GM13976 (cell line): ENCODE measurements at places on chromosomes 4 and X.
A peak's percentile ranks its signal among the peaks of the same experiment; 100 is the strongest.

GRCh38 chr4:78638337-78639172, 87.0 kb downstream of the ANXA3 start:
- peak; percentile 23 for DNase-seq

DNA sequence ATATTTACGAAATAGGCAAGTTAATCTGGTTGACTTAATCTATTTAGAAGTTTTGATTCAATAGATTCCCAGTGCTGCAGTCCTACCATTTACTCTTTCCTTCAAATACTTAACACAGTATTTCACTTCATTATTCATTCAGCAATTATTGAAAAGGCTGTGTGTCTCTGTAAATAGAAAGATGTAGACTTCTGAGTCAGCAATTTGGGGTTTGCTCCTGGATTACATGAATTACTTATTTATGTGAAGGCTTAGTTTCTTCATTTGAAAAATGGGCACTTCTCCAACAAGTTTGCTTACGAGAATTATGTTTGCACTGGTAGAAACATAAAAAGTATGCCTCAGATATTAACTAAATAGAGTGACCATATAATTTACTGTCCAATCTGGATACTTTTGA, 17.4 kb downstream of the ADAM29 start:
- no peak for DNase-seq

- DNase-seq: no peak
Observed at GRCh38 chr4:134174271-134174670, 27.3 kb downstream of the PABPC4L start.

GRCh38 chr4:119041396-119041795, 94.2 kb upstream of the MYOZ2 start:
- DNase-seq: no peak

- no peak for DNase-seq
Observed at GRCh38 chr4:180610324-180610723, 1632.9 kb upstream of the TENM3 start.

DNA sequence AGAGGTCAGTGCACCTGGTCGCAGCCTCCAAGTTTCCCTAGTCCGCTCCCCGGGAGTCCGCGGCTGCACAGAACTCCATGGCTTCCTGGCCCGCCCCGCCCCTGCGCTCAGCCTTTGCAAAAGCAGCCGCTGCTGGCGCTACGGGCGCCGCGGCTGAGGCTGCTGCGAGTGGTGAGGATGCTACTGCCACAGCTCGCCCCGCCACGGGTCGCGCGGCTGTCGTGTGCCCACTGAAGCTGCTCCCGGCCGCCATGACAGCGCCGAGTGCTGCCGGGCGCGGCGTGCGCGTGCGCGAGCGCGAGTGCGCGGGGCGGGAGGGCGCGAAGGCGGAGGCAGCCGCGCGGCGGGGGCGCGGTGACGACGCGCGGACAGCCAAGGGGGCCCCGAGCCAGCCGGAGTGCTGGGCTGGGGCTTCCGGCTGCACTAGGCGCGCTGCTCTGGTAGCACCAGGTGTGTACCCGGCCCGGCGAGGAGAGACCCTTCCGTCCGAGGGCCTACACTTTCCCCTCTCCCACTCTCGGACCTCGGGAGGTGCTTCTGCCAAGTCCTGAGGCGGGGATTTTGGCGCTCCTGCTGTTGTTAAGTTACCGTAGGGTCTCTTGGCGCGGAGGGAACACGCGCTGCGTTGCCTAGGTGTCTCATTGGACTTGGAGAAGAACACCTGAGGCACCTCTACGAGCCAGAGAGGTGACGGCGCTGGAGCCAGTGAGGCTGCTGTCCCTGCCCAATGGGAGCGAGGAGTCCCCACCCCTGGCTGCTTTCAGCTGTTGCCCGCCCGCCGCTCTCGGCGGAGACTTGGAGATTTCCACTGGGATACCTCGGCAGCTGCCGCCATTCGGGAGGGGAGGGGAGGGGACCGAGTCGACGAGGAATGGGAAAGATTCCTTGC, 619 bp upstream of the LRBA start:
- peak; percentile 90 for DNase-seq

DNA sequence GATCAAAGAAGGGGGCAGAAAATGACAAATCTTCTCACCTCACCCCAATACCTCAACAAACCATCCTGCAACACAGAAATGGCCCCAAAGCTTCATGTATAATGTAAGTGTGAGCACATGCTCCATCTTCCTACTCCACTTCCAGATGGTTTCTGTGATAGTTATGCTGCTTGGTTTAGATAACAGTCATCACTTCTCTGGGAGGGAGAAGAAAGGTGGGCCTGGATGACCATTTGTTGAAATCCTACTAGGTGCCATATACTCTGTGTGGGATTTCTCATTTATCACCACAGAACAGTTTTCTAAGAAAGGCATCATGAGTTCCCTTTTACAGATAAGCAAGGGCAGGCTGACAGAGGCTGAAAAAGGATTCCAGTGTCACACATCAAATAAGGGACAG, 31.3 kb upstream of the NXF3 start:
- DNase-seq: no peak

GRCh38 chrX:94053575-94053974, 379.6 kb downstream of the FAM133A start:
- no peak for DNase-seq
